ENCODE measurements at places on chromosomes 16 and 17. TPM values are rescaled to one million over a fixed set of nuclear protein-coding genes. Genes with fewer than 3 reads are reported as not detected.

DNA sequence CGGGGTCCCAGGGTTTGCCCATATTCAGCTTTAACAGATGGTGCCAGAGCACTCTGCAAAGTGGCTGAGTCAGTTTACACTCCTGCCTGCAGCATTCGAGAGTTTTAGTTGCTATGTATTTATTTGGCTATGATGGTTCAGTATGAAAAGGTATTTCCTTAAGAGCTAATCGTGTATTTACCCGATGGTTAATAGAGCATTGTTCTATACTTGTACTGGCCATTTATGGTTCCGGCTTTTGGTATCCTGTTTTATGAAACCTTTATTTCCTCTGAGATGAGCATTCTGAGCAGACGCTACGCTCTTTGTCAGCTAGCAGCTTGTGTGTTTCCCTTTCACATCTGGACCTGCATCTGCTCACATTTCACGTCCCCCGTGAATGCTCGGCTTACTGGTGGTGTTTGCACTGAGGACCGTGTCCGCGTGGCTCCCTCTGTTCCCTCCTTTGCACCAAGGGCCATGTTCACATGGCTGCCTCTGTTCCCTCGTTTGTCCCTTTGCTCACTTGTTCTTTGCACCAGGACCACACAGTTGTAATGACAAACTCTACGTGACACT lies 149.1 kb upstream of the CHMP6 start:
- no peak for DNase-seq

DNA sequence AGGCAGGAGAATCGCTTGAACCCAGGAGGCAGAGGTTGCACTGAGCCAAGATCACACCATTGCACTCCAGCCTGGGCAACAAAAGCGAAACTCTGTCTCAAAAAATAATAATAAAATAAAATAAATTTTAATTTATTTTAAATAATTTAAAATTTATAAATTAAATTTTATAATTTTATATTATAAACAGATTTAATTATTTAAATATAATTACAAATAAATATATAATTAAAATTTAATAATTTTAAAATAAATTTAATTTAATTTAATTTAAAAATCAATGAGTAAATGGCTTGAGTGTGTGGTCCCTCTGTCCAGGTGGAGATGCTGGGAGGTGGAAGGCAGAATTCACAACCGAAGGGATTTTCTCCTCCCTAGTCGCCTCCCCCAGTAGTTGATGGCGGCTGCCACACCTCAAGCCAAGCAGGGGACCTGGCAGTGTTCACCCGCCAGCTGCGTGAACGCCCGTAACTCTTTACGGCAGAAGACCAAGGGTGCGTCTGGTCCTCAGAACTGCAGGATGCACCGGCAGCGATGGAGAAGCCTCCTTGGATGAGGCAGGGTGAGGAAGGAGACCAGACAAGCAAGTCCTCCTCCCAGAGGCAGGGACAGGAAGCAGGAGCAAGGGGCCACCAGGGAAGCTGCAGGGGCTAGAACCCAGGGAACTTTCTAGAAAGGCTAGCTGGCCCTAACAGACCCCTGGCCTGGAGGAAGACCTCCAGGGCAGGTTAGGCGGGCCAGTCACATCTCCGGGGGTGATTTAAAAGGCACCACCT lies 22.9 kb upstream of the KRT17 start:
- DNase-seq = no peak

DNA sequence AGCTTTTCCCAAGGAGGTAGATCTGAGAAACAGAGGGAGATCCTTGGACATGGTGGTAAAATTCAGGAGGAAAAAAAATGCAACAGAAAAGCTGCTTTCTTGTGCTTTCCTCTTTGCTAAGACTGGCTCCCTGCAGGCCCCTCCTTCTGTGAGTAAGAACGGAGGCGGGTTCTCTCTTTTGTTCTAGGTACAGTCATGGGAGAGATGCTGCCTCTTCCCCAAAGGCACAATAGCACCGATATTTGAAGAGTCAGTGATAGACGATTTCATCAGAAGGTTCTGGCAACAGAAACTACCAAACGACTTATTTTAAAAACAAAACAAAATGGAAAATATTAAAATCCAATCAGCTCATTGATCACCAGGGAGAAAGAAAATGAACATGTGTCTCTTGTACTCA lies 32.6 kb upstream of the KIFC3 start:
- no peak for DNase-seq

DNA sequence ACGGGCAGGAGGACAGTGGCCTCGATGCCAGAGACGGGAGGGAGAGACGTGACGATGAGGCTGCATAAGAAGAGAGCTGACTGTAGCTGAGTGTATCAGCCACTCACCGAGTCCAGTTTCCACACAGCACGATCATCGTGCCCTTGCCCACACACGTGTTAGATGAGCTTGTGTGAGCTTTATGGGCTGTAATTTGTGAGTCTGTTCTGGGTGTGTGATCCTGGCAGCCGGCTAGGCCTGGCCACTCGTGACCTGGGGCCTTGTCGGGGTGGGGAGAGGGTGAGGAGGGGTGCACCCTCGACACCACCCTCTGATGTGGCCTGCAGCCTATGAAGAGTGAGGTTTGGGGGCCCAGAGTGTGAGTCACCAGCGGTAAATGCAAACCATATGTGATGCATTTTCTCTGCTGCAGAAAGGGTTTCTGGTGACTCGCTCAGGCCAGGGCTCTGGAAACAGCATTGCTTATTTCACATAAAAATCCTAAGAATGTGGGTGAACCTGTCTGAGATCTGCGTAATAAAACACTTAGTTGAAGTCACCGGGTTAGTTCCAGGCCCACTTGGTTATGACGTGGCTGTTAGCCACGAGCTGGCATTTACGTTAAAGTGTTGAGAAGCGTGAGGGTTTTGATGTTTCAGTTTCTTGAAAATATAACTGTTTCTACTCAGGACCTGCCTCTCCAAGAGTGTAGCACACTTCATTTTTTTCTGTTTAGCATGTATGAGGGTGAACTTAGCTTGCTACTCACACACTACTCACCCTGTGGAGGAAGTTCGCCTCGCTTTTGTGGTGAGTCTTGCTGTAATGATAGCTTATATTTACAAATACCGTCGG lies 4.2 kb downstream of the METRNL start:
- DNase-seq = peak; percentile 99

The OR4D1 gene
- total RNA-seq = not detected

GRCh38 chr16:2270588-2271470 lies 2.9 kb upstream of the RNPS1 start:
- no peak for DNase-seq

The TMEM235 gene
- not detected for total RNA-seq

GRCh38 chr16:58574895-58575294 lies 54.7 kb downstream of the CNOT1 start:
- DNase-seq = no peak

GRCh38 chr16:70688246-70688742 lies 2.4 kb upstream of the MTSS2 start:
- DNase-seq = no peak

GRCh38 chr16:89256651-89257254 lies 39.2 kb downstream of the ZNF778 start:
- peak; percentile 84 for DNase-seq

The MATCAP1 gene
- total RNA-seq = 11.3 TPM

GRCh38 chr16:62130101-62130500 lies 93.9 kb upstream of the CDH8 start:
- DNase-seq = no peak

The ATP1B2 gene
- not detected for total RNA-seq

The PKMYT1 gene
- 80.8 TPM for total RNA-seq

DNA sequence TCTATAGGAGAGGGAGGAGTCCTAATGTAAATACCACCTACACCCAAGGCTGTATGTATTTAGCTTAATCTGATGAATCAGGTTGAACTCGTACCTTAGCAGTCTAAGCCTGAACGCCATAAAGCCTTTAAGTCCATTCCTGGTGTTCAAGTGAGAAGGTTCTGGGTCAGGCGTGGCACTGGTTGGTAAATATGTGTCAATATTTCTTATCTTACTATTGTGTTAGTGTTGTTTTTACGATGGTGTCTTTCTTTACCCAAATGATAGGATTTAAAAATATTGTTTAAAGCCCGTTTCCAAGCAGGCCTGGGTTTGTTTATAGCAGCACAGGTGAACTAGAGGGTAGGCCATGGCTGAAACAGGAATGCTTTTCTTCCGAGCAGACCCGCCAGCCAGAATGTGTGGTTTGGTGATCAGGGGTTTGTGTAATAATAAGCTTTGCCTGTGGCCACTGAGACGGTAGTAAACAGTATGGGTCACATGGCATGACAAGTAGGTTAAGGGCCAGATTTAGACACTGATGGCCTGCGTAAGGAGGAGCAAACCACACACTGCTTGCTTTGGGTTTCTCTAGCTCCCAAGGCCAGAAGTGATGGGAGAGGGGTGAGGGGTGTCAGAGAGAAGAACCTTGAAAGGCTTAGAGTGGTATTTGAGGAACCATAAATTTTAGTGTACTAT lies 3.3 kb downstream of the TMEM94 start:
- DNase-seq = peak; percentile 61

DNA sequence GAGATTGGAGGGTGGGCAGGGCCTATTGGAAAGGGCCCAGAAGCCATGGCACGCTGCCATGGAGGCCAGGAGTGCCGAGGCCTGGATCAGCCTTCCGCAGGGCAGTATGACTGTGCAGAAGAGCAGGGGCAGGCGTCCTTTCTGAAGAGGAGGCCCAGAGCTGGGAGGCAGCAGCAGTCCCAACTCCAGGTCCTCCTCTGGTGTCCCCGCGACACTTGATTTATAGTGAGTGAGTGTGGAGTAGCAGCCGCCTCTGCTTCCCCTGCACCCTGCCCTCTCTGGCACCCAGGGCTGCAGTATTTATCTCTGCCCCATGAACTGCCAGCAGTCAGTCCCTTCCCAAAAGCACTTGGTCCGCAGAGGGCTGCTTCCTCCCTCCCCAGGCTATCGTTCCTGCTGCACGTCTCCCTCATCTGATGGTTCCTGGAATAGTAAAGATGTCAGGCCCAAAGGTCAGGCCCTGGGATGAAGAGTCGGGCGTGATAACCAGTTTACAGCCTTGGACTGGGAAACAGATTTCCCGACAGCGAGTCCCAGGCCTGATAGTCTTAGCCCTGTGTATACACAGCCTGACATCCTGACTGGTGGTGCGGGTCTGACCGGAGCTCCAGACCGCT lies 32.9 kb downstream of the PGS1 start:
- no peak for DNase-seq

GRCh38 chr17:45730192-45730591 lies 53.9 kb upstream of the CRHR1 start:
- DNase-seq = no peak

The PLA2G10 gene
- total RNA-seq = not detected

GRCh38 chr16:8247993-8248392 lies 342.3 kb downstream of the TMEM114 start:
- DNase-seq = no peak
